Urinary bladder (tissue), 4 donors: ENCODE measurements at places on chromosomes 11 and 22. TPM values are rescaled to one million over a fixed set of nuclear protein-coding genes. Genes with fewer than 3 reads are reported as not detected.

GRCh38 chr11:35042224-35042623 lies 96.7 kb upstream of the CD44 start:
- no peak for DNase-seq

- DNase-seq = no peak
These were observed 14.1 kb upstream of the CNTF start for GRCh38 chr11:58608331-58608730.

DNA sequence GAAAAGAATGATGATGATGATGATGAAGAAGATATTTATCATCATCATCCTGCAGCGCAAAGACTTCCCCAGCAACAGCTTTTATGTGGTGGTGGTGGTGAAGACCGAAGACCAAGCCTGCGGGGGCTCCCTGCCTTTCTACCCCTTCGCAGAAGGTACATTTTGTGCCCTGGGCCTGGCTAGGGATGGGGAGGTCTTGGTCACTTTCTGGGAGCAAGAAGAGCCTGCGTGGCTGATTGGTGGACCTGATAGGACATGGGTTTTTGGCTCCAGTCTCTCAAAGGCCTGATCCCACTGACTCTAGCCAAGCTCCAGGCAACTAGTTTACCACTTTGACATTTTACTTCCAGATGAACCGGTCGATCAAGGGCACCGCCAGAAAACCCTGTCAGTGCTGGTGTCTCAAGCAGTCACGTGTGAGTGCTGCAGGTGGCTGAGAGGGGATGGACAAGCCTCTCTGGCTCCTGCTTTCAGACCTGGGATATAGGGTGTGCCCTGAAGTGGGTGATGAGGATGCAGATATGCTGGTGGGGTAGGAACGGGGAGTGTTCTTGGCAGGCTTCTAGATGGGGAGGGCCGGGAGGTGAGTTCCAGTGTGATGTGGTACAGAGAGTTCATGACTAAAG lies 5.3 kb downstream of the SIDT2 start:
- DNase-seq = no peak

GRCh38 chr11:66293777-66294625 lies 2.3 kb downstream of the TMEM151A start:
- no peak for DNase-seq

- DNase-seq = no peak
These were observed 133.5 kb downstream of the CACNA1I start for GRCh38 chr22:39703928-39704639.

- no peak for DNase-seq
These were observed 21.4 kb downstream of the INSC start for GRCh38 chr11:15136166-15136565.

Gene LAYN
- 13.0 TPM for polyA plus RNA-seq

Gene APOL2
- polyA plus RNA-seq = 46.1 TPM

Gene HPX
- polyA plus RNA-seq = 3.3 TPM

Gene HOATZ
- polyA plus RNA-seq = not detected

- DNase-seq = no peak
These were observed 95.9 kb downstream of the TIMP3 start for GRCh38 chr22:32897400-32897799.

GRCh38 chr11:107593951-107594350 lies 3.0 kb downstream of the ELMOD1 start:
- no peak for DNase-seq

Gene PGM2L1
- 5.2 TPM for polyA plus RNA-seq

- DNase-seq = no peak
These were observed 11.8 kb downstream of the CASP4 start for GRCh38 chr11:104956528-104956927.

DNA sequence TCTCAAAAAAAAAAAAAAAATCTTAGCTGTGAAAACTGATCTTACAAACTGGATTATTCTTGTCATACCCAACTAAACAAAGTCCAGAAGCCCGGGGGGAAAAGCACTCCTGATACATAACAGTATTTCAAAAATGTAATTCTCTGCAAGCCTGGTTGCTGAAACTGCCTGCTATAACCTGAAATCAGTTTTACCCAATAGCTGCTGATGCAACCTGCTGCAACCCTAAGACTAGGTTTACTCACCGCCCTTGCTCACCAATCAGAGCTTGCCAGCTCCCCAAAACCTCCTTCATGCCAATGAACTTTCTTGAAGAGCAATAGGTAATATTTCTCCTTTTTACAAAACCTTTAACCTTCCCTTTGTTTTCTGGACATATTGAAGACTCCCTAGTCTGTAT lies 12.4 kb downstream of the FGF19 start:
- no peak for DNase-seq

DNA sequence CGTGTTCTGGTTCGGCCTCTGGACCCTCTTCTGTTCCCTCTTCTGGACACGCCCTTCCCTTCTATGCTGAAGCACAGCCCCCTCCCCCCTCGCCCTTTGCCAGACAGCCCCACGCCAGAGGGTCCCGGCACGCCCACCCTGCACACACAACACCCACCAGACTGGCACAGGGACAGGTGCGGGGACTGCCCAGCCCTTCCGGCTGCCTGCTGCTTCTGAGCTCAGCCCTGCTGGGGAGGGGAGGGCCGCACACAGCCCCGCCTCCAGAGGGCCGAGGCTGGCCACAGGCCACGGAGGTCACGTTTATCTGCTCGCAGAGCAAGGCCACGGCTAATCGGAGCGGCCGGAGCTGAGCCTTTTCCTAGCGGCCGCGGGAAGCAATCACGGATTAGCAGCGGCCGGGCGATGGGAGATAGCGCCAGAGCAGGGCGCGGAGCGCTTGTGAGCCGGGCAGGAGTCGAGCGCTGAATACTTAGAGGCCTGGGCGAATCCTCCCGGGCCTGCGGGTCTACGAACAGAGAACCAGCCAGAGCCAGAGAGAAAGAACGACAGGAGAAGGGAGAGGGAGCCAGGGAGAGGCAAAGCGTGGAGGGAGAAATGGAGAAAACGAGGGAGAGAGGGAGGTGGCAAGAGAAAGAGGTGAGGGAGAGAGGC lies 21.5 kb downstream of the OTUB1 start:
- DNase-seq = no peak

DNA sequence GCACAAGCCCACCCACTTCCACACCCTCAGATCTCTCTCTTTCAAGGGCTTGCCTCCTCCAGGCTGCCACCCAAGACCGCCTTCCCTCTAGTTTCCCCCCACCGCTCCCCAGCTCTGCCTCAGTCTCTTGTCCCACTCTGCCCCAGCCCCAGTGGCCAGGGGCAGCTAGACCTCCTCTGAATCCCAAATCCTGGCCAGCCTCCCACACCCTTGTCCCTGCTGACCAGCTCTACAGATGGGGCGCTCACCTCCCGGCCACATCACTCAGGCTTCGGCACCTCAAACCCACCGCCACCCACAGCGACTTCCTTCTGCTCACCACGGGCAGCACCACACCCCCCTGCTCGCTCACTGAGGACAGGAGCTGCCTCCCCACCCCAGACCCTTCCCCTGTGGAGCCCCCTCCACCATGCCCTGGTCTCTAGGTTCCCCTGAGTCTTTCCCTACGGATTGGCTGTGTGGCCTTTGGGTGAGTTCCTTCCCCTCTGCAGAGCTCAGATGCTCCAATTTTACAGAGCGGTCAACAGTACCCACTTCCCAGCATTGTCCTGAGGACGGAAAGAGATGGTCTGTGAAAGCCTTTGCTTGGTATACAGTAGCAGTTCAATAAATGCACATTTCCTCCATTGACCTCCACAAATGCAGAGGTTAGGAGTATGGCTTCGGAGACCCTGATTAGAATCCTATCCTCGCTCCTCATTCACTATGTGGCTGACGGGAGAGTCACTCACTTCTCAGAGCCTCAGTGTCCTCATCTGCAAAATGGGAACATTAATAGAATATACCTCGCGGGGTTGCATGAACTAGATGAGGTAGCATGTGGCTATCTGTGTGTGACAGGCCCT lies 11.5 kb upstream of the SPI1 start:
- no peak for DNase-seq

DNA sequence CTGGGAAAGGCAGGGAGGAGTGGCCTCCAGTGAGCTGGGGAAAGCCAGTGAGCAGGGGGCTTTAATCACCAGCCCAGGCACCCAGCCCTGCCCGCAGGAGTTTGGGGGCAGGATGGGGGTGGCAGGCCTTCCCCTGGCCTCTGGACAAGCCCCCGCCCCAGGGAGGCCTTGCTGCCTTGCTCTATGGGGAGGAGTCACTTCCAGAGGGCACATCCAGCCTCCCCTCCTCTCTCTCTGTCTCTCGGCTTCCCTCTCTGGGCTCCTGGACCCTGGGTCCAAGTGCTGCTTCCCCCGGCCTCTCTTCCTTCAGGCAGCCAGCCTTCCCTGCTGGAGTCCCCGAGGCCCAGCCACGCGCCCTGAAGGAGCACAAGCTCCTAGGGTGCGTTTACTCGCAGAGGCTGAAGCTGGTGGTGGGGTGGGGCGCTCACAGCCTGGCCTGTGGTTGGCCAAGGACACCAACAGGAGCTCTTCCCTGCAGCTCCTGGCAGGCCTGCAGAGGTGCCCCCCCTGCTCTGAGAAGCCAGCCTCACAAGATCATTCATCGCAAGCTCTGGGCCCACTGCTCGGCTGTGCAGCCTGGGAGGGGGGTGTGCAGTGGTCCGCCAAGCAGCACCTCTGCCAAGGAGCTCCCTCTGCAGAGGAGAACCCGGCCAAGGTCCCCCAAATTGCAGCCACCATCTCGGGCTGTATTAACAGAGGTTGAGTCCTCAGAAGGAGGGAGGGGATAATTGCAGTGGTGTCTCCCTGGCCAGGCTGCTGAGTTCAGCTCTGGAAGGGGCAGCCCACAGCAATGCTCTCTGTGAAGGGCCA lies 25.4 kb downstream of the OSBPL5 start:
- DNase-seq = no peak

DNA sequence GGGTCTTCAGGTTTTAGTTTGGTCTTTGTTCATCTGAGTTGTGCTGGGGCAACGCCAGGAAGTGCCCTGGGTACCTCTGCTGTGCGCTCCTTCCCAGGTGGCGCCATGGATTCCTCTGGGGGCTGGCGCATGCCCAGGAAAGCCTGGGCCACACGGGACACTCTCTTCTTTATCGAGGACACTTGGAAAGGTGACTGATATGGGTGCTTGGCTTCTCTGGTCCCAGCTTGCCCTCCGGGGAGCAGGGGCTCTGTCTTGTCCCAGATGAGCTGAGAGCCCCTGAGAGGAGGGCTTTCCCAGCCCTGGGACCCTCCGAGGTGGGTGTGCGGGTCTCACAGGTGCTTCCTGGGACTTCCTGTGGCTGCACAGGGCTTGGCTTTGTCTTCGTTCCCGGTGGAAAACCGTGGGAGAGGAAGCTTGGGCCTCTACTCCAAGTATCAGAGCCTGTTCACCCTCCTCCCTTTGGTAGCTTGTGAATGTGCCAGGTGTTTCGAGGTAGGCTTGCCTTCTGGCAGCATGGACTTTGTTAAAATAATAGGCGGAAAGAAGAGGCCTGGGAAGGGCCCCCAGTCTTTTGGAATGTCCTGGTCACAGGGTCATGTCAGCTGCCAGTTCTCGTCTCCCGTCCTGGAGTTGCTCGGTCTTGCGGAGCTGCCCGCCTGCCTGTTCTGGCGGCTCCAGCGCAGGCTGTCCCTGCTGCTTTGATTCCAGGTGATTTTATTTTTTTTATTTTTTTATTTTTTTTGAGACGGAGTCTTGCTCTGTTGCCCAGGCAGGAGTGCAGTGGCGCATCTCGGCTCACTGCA lies 10.1 kb upstream of the NEAT1 start:
- no peak for DNase-seq

DNA sequence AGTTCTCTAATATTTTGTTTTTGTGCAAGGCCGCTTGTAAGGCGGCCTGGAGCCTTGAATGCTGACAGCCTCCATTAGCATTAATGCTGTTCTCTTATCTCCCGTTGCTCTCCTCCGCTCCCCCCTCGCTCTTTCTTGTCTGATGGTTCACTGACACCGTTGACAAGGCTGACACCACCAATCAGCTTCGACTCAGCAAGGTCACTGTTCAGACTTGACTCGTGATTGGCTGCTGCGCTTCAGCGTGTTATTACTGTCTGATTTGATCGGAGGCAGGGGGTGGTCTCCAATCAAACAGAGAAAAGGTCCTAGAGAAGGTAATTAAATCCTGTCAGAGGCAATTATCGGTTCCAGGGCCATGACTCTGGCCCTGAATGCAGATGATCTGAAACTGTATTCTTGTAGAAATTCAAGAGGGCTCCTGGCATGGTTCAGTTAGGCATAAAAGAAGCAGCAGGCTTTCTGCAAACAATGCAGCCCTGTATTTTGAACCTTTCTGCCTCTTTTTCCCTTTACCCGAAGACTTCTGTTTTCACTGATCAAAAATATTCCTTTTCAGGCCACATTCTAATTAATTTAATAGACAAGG lies 49.3 kb upstream of the MPPED2 start:
- peak; percentile 64 for DNase-seq

- peak; percentile 70 for DNase-seq
These were observed 91.6 kb downstream of the STIM1 start for GRCh38 chr11:3947061-3947460.

GRCh38 chr11:64036087-64037026 lies 626 bp downstream of the FLRT1 start:
- DNase-seq = no peak

DNA sequence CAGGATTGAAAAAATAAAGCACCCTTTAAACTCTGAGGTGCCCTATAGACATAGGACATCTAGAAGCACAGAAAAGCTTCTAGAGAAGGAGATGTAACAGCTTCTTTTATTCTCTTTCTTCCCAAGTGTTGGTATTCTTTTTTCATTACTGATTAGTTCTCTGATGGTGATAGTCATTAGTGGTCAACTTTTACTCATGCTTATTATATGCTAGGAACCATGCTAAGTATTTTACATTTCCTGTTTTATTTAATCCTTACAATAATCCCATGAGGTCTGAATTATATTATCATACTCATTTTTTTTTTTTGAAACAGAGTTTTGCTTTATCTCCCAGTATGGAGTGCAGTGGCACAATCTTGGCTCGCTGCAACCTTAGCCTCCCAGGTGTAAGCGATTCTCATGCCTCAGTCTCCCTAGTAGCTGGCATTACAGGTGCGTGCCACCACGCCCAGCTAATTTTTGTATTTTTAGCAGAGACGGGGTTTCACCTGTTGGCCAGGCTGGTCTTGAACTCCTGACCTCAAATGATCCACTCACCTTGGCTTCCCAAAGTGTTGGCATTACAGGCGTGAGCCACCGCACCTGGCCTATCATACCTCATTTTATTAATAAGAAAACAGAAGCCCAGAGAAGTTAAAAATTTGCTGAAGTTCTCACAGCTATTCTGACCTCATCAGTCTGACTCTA lies 3.0 kb downstream of the C11orf52 start:
- DNase-seq = no peak
